ENCODE measurements at places on chromosomes 2 and 18. TPM values are rescaled to one million over a fixed set of nuclear protein-coding genes. Genes with fewer than 3 reads are reported as not detected.

Gene CYP20A1
- 12.0 TPM for total RNA-seq

Gene COLEC12
- not detected for total RNA-seq

Gene C2orf66
- total RNA-seq: not detected

Gene LINC00305
- total RNA-seq: not detected

Gene MZT2B
- total RNA-seq: 408 TPM

Gene ANTXR1
- not detected for total RNA-seq

Gene TLX2
- total RNA-seq: 0.10 TPM

Gene CCDC74B
- 4.1 TPM for total RNA-seq

Gene GREB1
- total RNA-seq: 0.38 TPM

Gene HOXD13
- not detected for total RNA-seq

Gene ANKRD53
- not detected for total RNA-seq
